RCC 7860 (cell line): ENCODE measurements at places on chromosomes 2 and 18.

- no peak for DNase-seq
Observed at GRCh38 chr2:65015731-65016130, 26.5 kb downstream of the SLC1A4 start.

- DNase-seq, result no peak
Observed at GRCh38 chr2:219403861-219404260, 14.3 kb upstream of the DES start.

DNA sequence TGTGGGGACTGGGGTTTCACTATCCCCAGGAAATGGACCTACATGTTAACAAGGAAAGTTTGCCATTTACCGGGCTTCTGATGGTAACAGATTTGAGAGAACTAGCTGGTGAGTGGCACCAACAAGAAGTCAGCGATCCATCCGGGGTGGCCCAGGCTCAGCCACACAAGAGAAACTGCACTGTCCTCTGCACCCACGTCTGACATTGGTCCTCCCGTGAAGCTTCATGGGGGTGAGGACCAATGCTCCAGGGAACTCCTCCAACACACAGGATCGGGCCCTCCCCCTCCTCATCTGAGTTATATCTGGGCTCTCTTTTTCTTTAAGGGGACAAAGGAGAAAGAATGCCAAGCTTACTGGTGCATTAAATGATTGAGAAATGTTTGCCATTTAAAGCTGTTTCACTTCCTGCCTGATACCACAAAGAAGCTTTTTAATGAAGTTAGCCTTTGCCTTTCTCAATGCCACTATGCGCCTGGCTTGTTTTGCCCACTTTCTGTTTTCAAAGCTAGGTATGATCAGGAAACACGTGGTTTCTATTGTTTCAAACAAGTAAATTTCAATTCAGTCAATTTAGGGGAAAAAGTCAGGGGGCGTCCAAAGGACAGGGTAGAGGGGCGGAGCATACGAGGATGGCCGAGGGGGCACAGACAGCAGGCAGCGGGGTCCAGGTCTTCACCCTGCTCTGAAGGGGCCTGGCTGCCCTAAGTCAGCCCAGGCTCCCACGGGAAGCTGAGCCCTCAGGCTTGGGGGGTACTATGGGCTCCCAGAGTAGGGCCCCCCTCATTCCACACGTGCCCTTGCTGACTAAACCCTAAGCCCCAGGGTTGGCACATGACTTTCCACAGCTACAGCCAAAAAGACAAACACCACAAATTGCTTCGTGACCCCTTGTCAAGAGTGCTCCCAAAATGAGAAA, 204.0 kb upstream of the ID2 start:
- DNase-seq, result peak; percentile 42

GRCh38 chr2:120684289-120685065, 51.2 kb upstream of the GLI2 start:
- no peak for DNase-seq

GRCh38 chr18:8752329-8752728, 47.0 kb downstream of the MTCL1 start:
- DNase-seq, result no peak

DNA sequence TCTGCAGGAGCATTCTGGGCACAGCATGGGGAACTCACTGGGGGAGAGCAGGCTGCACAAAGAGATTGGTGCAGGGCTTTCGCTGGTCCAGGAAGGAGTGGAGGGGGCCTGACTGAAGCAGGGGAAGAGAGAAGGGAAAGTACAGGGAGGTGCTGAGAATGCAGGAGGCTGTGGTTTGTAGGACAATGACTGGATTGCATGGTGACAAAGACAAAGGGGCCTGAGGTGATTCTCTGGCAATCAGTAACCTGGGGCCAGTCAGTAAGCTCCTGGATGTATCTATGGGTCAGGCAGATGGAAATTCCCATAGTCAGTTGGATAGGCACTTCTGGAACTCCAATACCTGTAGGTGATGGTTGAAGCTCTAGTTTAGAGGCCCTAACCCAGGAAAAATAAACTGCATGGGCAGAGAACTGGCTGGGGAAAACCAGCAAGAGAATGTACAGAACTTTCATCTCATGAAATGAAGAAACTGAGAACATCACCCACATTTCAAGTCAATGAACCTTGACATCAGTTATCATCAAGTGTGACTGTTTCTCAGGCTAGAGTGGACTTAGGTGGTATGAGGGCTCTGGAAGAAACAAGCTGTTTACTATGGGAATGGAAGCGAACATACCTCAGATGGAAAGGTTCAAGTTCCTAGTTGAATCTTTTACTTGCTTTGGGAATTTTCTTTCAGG, 193.2 kb downstream of the TPGS2 start:
- DNase-seq, result peak; percentile 92

DNA sequence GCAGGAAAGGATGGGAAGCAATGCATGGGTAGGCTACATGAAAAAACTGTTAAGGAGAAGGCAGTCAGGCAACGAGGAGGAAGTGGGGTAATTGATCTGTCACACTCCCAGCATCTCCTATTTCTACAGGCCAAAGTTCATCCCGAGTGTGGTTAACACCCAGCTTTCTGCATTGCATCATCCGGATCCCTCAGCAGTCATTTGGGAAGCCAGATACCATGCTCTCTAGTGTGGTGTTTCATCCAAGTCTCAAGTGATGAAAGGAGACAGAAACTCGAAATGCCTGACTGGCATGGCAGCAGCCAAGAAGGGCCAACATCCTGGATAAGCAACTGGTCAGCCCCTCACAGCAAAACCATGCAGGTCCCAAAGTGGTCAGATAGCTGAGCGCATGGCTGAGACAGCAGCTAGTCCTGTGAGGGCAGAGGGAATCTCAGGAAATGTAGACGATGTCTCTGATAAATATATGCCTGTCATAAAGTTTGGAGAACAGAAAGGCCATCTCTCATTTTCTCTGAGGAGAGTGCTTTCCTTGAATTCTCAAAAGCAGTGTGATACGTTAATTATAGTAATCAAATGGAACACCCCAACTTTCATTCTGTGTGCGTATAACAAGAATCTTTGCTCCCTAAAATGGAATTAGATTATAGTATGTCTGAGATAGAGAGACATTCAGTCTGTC, 24.8 kb upstream of the HNRNPA3 start:
- peak; percentile 34 for DNase-seq

DNA sequence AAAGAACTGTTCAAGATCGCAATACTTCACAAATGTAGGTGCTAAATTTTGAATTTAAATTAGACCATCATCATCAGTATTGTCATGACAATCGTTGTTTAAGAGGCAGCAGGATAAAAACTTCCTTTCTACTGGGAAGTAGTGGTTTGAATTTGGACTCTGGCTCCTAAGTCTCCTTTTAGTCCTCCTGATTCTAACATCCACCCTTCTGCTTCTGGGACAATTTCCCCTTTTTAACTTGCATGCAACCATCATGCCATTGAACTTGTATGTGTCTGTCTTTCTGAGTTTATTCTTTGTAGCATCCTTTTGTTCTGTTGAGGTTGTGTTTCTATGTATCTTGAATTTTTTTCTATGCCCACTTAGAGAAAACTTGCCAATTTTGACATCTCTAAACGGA, 249.7 kb downstream of the PTGR3 start:
- DNase-seq, result no peak

- DNase-seq, result no peak
Observed at GRCh38 chr2:202164411-202164810, 74.0 kb downstream of the SUMO1 start.

DNA sequence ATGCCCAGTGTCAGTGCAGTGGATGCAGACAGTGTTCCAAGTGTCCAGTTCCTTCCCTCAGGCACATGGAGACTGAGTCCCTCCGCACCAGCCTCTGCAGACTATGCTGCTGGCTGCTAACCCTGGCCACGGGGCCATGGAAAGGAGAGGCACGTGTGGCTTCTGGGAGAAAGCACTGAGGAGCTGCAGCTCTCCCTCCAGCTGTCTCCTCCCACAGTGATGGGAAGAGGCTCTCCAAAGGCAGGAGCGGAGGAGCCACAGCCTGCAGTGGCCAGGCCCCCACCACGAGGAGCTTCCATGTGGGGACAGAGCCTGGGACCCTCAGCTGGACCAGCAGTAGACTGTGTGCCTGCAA, 141.1 kb downstream of the NDUFA10 start:
- DNase-seq, result no peak

- DNase-seq, result no peak
Observed at GRCh38 chr2:46446871-46447568, 32.3 kb upstream of the TMEM247 start.
